ENCODE measurements at places on chromosomes 2 and 18.
A peak's percentile ranks its signal among the peaks of the same experiment; 100 is the strongest.

DNA sequence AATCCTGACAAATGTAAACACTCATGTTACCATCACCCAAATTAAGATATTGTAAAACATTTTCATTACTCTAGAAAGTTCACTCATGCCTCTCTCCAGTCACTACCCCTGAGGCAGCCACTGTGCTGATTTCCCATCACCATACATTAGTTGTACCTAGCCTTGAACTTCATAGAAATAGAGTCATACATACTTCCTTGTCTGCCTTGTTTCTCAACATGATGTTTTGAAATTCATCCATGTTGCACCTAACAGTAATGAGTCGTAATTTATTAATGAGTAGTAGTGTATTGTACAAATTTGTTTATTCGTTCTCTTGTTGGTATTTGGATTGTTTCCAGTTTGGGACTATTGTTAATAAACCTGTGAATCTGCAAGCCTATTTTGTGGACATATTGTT is 49.0 kb upstream of the TWSG1 start:
- DNase-seq: no peak

DNA sequence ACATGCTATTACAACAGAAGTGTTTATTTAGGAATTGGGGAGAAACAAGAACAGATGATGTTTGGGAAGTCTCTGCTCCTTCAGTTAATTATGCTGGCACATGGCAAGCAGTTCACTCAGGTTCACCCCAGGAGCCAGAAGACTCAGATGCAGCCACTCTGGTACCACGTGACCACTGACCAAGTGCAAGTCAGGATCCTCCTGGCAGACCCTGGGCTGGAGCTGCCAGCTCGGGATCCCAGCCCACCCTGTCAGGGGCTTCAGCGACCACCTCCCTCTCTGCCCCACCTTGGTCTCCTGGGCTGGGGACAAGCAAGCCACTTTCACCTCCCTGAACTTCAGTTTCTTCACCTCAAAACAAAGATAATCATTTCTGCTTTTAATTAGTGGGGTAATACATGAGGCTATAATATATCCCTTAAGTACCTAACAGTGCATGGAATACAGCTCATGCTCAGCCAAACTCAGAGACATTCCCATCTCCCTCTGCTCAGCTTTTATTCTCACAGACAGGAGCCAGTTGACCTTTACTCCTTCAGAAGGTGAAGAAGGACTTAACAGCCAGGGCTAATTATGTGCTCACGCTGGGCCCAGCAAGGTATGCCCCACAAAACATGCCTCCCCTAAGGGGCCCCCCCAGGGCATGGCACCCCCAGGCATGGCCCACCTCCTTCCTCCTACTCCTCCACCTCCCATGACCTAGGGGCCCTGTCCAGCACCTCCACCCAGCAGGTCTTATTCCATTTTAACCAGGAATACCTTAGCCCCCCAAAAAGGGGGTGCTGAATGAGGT is 11.8 kb downstream of the CRACDL start:
- DNase-seq: no peak

DNA sequence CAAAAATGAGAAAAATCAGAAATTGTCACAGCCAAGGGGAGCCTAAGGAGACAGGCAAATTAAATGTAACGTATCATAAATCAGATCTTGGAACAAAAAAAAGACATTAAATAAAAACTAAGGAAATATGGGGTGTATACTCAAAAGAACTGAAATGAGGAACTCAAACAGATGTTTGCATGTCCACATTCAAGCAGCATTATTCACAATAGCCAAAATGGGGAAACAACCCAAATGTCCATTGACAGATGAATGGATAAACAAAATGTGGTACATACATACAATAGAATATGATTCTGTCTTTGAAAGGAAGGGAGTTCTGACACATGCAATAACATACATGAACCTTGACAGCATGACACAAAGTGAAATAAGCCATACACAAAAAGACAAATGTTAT is 155.8 kb upstream of the KLF7 start:
- no peak for DNase-seq

- DNase-seq: no peak
Observed at GRCh38 chr18:69954719-69955480, 7.2 kb upstream of the CD226 start.

DNA sequence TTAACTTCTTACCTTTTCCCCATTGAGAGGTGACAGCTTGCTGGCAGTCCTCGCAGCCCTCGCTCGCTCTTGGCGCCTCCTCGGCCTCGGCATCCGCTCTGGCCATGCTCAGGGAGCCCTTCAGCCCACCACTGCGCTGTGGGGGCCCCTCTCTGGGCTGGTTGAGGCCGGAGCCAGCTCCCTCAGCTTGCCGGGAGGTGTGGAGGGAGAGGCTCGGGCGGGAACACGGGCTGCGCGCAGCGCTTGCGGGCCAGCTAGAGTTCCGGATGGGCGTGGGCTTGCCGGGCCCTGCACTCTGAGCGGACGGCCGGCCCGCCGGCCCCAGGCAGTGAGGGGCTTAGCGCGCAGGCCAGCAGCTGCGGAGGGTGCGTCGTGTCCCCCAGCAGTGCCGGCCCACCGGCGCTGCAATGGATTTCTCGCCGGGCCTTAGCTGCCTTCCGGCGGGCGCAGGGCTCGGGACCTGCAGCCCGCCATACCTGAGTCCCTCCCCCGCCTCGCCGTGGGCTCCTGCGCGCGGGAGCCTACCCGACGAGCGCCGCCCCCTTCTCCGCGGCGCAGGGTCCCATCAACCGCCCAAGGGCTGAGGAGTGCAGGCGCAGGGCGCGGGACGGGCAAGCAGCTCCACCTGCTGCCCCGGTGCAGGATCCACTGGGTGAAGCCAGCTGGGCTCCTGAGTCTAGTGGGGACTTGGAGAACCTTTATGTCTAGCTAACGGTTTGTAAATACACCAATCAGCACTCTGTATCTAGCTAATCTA is 335.0 kb downstream of the CBLN2 start:
- DNase-seq: no peak

DNA sequence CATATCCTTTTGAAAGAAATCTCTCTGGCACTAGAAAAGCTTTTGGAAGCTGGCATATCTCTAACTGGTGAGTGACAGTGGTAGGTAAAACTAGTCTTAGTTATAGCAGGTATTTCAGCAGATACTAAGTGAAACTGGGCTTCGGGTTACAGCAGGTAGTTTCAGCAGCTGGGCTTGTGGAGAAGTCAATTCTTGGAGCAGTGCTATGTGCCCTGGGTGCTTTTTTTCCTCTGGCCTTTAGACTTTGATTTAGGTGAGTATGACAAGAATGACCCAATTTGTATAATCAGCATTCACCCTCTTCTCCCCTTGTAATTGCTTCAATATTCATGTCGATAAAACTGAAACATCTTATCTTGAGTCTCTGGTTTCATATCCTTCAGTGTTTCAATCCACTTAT is 123.1 kb downstream of the KYNU start:
- no peak for DNase-seq

GRCh38 chr2:88022669-88022921 is 6.2 kb upstream of the RNU2-63P start:
- DNase-seq: no peak

DNA sequence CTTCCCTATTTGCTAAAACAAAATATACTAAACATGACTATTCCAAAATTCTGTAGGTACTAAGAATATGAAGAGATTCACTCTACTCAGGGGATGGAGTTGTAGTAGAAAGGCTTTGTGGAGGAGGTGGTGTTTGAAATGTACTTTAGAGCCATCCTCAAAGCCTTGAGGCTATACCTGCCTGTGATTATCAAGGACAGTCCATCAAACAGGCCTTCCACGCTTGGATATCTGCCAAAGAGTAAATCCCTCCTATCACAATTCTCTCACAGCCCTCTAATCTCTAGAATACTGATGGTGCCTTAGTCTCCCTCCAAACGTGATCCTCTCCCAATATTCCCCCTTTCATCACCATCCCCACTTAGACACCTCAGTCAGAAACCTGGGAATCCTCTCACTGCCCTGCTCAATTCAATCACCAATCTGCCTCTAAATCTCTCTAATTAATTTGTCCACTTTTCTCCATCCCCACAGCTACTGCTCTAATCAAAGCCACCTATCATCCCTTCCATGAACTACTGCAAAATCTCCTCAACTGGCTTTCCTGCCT is 13.1 kb downstream of the SOS1 start:
- DNase-seq: no peak

- no peak for DNase-seq
Observed at GRCh38 chr2:224572338-224572737, 12.8 kb downstream of the CUL3 start.

DNA sequence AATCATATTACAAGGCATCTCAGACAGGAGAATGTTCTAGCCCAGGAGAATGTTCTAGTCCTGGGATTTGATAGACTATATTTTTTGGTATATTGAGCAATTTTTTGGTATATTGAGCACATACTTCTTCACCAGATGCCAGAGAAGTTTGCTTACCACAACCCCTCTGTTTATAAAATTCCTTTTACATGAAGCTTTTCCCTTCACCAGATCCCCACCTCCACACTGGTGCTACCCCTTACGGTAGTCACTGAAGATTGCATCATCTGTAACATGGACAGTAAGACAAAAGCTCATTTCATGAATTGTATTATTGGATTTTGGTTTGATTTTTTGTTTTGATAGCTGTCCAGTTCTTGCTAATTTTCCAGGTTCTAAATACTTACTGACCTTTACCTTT is 7.2 kb upstream of the HNMT start:
- DNase-seq: no peak

DNA sequence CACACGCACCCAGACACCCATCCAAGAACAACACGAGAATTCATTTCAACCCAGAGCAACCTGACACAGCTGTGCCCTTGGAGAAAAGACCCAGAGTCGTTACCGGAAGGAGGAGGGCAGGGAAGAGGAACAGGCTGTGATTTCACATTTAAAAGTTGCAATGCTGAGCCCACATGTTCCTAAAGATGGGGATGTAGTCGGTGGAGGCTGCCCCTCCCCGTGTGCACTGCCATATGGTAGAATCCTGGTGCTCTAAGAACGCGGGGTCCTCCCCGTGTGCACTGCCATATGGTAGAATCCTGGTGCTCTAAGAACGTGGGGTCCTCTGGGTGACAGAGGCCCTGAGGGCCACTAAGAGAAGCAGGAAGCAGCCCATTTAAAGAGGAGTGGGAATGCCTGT is 10.9 kb downstream of the MTERF4 start:
- no peak for DNase-seq

- DNase-seq: no peak
Observed at GRCh38 chr2:130808482-130809268, 28.0 kb upstream of the ARHGEF4 start.

DNA sequence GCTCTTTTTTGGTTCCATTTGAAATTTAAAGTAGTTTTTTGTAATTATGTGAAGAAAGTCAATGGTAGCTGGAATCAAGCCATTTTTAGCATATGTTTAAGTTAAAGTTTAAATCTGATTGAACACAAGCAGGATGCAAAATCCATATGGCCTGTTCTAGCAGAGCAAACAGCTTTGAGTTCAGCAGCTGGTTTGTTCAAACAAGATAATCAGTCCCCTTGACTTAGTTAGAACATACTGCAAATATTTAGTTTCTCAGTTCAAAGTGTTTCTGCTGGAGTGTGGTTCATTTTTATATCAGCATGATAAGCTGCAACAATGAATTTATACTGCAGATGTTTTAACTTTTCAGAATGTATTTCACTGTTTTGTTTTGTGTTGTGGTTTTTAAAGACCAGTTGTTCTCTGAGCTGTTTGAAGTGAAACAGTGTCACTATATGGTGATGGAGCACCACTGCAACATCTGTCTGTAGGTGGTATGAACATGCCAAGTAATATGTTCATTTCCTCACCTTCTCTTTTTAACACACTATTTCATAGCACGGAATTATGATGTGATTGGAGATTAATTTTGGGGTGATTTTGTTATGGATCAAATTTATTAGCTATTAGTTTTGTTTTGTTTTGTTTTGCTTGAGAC is 125.3 kb downstream of the COL4A4 start:
- no peak for DNase-seq

DNA sequence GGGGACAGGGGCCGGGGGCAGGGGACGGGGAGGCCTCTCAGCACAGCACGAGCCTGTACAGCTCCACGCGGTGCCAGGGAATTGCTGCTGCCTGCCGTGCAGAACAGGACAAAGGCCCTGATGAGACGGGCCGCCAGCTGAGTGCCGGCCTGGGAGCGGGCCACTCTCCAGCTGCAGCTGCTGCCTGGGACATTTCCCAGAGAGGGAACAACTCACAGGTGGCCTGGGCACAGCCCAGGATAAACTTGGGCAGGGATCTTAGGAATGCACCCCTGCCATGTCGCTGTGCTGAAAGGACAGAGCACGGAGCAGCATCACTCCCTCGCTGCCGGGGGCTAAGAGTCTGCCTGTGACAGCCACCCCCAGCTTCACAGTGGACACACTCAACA is 38.8 kb downstream of the CENPO start:
- no peak for DNase-seq

DNA sequence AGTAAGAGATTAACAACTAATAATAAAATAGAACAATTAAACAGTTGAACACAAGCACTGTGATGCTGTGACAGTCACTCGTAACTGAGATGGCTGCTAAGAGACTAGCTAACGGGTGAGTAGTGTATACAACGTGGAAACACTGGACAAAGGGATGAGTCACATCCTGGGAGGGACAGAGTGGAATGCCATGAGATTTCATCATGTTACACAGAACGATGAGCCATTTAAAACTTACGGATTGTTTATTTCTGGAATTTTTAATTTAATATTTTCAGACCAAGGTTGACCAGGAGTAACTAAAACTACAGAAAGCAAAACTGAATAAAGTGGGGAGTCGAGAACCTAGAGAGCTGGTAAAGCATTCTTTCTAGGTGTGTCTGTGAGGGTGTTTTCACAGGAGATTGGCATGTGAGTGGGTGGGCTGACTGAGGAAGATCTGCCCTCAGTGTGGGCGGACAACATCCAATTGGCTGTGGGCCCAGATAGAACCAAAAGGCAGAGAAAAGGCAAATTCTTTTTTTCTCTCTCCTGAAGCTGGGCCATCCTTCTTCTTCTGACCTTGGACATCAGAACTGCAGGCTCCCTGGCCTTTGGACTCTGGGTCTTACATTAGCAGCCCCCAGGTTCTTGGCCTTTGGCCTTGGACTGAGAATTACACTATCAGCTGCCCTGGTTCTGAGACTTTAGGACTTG is 14.6 kb downstream of the TMSB10 start:
- DNase-seq: peak; percentile 64

DNA sequence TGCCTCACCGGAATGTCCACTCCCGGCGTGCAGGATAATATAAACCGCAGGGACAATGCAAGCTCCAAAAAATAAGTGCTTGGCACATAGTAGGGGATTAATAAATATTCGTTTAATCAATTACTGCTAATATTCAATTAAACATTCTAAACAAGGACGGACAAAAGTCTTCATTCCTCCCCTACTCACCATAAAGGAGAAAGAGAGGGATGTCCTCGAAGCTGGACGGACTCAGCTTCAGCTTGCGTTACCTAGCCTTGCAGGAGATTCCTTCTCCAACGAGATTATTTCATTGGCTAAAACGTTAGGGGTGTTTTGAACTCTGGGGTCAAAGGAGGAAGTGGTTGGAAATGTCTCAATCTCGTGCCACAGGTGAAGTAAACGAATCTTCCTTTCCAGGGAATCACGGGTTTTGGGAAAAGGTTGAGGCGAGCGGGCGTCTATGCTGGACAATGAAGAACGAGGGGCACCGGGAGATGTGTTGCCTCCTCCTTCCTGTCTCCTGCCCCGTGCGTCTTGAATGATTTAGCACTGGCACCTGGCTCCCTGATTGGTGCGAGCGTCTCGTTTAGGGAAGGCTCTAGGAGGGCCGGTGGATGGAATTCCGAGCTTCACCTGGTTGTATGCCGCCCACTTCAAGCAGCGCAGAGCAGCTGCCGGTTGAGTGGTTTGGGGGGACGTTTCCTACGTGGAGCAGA is 2.0 kb upstream of the GAD1 start:
- no peak for DNase-seq

Data from activated naive CD4-positive, alpha-beta T cell treated with anti-CD3 and anti-CD28 coated beads, Interleukin-2, amount 50 U/mL, for 16 hours (primary cell).